ENCODE measurements at places on chromosomes 3 and 15. TPM values are rescaled to one million over a fixed set of nuclear protein-coding genes. Genes with fewer than 3 reads are reported as not detected.
A peak's percentile ranks its signal among the peaks of the same experiment; 100 is the strongest.

Gene TF
- 8.5 TPM for total RNA-seq

Gene NEK10
- 48.4 TPM for total RNA-seq

Gene TMCC1
- total RNA-seq = 29.8 TPM

DNA sequence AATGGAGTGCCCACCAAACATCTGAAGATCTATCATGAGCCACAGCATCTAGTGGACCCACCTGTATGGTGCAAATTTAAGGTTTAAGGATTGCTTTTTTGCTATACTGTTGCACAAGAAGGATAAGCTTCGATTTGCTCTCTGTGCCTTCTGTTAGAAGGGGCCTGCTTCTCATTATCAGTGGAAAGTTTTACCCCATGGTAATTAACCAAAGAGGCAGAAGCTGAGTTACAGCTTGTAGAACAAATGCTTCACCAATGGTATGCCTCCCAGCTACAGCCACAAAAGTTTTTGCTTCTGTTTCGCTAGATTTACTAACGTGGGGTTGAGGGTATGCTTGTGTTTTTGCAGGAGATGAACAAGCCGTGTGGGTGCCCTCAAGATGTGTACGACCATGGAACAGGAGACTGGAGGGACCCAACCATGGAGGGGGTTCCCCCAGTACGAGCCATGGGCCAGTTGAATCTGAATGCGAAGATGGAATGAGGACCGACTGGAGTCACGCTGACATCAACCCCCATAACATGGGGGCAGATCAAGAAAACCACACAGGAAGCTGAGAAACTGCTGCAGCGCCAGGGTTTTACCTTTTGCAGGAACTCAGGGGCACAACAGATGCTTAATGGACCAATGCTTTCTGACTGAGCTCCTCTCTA is 43.5 kb downstream of the ACAD9 start:
- no peak for DNase-seq
- H3K4me3 ChIP-seq = no peak overlapping the region
- no peaks in the 10 kb centered on the region for H3K27me3 ChIP-seq
- no peaks in the 10 kb centered on the region for H3K4me1 ChIP-seq
- no peak overlapping the region for H3K27ac ChIP-seq

Gene MINDY2
- 22.5 TPM for total RNA-seq

DNA sequence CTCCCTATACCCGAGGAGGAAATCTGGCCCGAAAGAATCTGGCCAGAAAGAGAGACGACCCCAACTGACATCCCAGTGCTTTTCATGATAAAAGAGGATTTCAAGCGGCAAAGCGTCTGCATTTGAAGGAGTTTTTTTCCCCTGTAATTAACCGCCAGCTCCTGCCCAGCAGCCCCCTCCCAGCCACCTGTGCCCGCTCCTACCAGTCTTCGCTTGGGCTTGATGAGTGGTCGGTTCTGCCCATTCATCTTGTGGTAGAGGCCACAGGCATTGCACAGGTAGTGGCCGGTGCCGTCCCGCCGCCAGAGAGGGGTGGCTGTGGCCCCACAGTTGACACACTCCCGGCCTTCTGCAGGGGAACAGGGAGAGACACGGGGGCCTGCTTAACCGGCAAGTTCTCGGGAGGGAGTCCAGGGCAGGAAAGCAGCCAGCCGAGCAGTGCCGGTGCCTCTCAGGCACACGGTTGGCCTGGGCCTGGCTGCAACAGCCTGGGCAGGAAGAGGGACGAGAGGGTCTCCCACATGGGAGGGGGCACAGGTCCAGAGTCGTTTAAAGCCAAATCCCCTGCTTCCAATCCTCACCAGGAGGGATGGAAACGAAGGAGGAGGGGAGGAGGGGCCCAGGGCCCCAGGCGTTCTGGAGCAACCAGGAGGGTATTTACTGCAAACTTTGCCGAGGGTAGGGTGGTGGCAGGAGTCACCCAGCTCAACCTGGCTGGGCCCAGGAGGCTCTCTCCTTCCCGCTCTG is 9.2 kb downstream of the GATA2 start:
- H3K36me3 ChIP-seq = no peaks in the 10 kb centered on the region
- peak overlapping the region; percentile 7 for H3K4me3 ChIP-seq
- H3K27me3 ChIP-seq = peaks cover 91% of the 10 kb centered on the region
- no peak for DNase-seq
- peaks cover 3% of the 10 kb centered on the region for H3K4me1 ChIP-seq

DNA sequence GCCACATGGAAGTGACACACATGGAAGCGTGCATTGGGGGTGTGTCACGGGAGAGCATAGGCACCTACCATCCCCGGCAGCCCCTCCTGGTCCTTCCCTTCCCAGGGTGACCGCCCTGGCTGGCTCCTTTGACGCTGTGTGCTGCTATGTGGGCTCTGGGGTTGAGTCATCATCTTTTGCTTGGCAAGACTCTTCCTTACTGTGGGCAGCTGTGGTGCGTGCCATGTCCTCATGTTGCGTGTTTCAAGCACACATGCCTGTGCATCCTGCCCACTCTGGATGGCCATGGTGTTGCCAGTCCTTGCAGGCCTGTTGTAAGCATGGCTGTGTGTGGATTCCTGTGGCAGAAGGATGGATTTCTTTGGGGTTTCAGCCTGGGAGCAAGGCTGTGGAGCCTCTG is 14.0 kb downstream of the PLXNA1 start:
- H3K4me1 ChIP-seq = peaks cover 31% of the 10 kb centered on the region
- DNase-seq = no peak
- H3K27me3 ChIP-seq = no peaks in the 10 kb centered on the region
- no peak overlapping the region for H3K27ac ChIP-seq

- H3K4me3 ChIP-seq = no peak overlapping the region
- no peaks in the 10 kb centered on the region for H3K27me3 ChIP-seq
- H3K4me1 ChIP-seq = no peaks in the 10 kb centered on the region
- no peaks in the 10 kb centered on the region for H3K36me3 ChIP-seq
Measured at GRCh38 chr15:99682455-99682854, 50.8 kb downstream of the LYSMD4 start.

GRCh38 chr3:132721479-132722164 is 587 bp downstream of the NPHP3 start:
- peak overlapping the region; percentile 80 for H3K4me3 ChIP-seq
- H3K4me1 ChIP-seq = no peaks in the 10 kb centered on the region
- no peaks in the 10 kb centered on the region for H3K27me3 ChIP-seq
- no peaks in the 10 kb centered on the region for H3K36me3 ChIP-seq

GRCh38 chr15:93235926-93236780 is 147.1 kb upstream of the RGMA start:
- no peaks in the 10 kb centered on the region for H3K36me3 ChIP-seq
- H3K4me3 ChIP-seq = no peak overlapping the region
- no peaks in the 10 kb centered on the region for H3K4me1 ChIP-seq
- DNase-seq = no peak

Gene SNURF
- total RNA-seq = 15.7 TPM

GRCh38 chr3:186779204-186779603 is 4.2 kb upstream of the EIF4A2 start:
- no peak overlapping the region for H3K27ac ChIP-seq
- DNase-seq = no peak
- H3K4me3 ChIP-seq = no peak overlapping the region
- H3K27me3 ChIP-seq = no peaks in the 10 kb centered on the region
- H3K4me1 ChIP-seq = no peaks in the 10 kb centered on the region

DNA sequence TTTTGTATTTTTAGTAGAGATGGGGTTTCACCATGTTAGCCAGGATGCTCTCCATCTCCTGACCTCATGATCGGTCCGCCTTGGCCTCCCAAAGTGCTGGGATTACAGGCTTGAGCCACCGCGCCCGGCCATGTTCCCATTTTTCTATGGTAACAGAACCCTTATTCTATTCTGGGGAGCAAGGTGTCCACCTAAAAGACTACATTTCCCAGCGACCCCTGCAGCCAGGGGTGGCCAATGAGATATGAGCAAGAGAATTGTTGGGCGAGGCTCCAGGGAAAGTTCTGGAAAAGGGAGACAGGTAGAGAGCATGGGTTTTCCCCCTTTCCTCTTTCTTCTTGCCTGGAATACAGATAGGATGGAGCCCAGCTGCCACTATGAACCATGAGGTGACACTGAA is 96.9 kb downstream of the LINGO1 start:
- no peak for DNase-seq
- no peak overlapping the region for H3K27ac ChIP-seq
- H3K27me3 ChIP-seq = no peaks in the 10 kb centered on the region
- H3K4me3 ChIP-seq = no peak overlapping the region
- H3K36me3 ChIP-seq = no peaks in the 10 kb centered on the region

GRCh38 chr3:169666076-169666375 is 2.5 kb upstream of the MECOM start:
- H3K27me3 ChIP-seq = no peaks in the 10 kb centered on the region
- no peak overlapping the region for H3K27ac ChIP-seq
- DNase-seq = no peak
- no peak overlapping the region for H3K4me3 ChIP-seq
- H3K4me1 ChIP-seq = no peaks in the 10 kb centered on the region
- no peaks in the 10 kb centered on the region for H3K36me3 ChIP-seq

Measured in breast epithelium (tissue), 4 donors.